Mammary microvascular endothelial cell (primary cell): ENCODE measurements at places on chromosomes 13 and 19. TPM values are rescaled to one million over a fixed set of nuclear protein-coding genes. Genes with fewer than 3 reads are reported as not detected.

PSG5 gene
- 0.27 TPM in 1 of 2 replicates, not detected in the other for total RNA-seq

RBM42 gene
- total RNA-seq, result 93.7 and 102 TPM in 2 replicates

ZNF181 gene
- total RNA-seq, result 4.6 and 12.7 TPM in 2 replicates

SLC39A3 gene
- 39.6 and 43.2 TPM in 2 replicates for total RNA-seq

KCNRG gene
- total RNA-seq, result 0.34 TPM in 1 of 2 replicates, not detected in the other

KLK12 gene
- not detected in 2 replicates for total RNA-seq

ADM5 gene
- 0.33 and 0.49 TPM in 2 replicates for total RNA-seq

RASIP1 gene
- total RNA-seq, result 196 and 205 TPM in 2 replicates

NAPSA gene
- total RNA-seq, result 0.10 and 0.73 TPM in 2 replicates

CDC37 gene
- 343 and 390 TPM in 2 replicates for total RNA-seq

RNF113B gene
- total RNA-seq, result not detected in 2 replicates

SPACA4 gene
- not detected in 2 replicates for total RNA-seq

ETV2 gene
- total RNA-seq, result 0.30 and 0.87 TPM in 2 replicates

MBD3L3 gene
- not detected in 2 replicates for total RNA-seq

CCDC9 gene
- total RNA-seq, result 12.8 and 20.8 TPM in 2 replicates

SIGLEC8 gene
- not detected in 2 replicates for total RNA-seq

PTPRS gene
- 3.8 and 5.4 TPM in 2 replicates for total RNA-seq

CDX2 gene
- total RNA-seq, result not detected in 2 replicates

MAP2K2 gene
- 135 and 157 TPM in 2 replicates for total RNA-seq

KLF5 gene
- total RNA-seq, result 4.3 and 5.2 TPM in 2 replicates

ZNF865 gene
- 1.8 and 2.7 TPM in 2 replicates for total RNA-seq

RNF17 gene
- total RNA-seq, result not detected in 2 replicates

MATK gene
- not detected in 2 replicates for total RNA-seq

GZMM gene
- not detected in 2 replicates for total RNA-seq

ICAM1 gene
- 130 and 143 TPM in 2 replicates for total RNA-seq

ZNF610 gene
- 0.89 and 7.3 TPM in 2 replicates for total RNA-seq

GFY gene
- total RNA-seq, result not detected in 2 replicates

TMEM150B gene
- total RNA-seq, result not detected in 2 replicates

ZNF121 gene
- 15.1 and 15.3 TPM in 2 replicates for total RNA-seq

LSR gene
- total RNA-seq, result 0.93 and 2.0 TPM in 2 replicates

NALCN gene
- 3.3 and 4.9 TPM in 2 replicates for total RNA-seq

TNFSF11 gene
- not detected in 2 replicates for total RNA-seq

KLK2 gene
- total RNA-seq, result not detected in 2 replicates

PROSER1 gene
- 14.1 and 14.5 TPM in 2 replicates for total RNA-seq
